ENCODE measurements at places on chromosomes 3 and 15. TPM values are rescaled to one million over a fixed set of nuclear protein-coding genes. Genes with fewer than 3 reads are reported as not detected.

- H3K36me3 ChIP-seq = no peaks in the 10 kb centered on the region
- H3K27ac ChIP-seq = no peak overlapping the region
- no peak overlapping the region for H3K4me3 ChIP-seq
- no peaks in the 10 kb centered on the region for H3K4me1 ChIP-seq
Measured at GRCh38 chr3:69867941-69868505, 128.8 kb downstream of the MITF start.

- DNase-seq = no peak
- no peak overlapping the region for H3K27ac ChIP-seq
- H3K27me3 ChIP-seq = no peaks in the 10 kb centered on the region
- H3K36me3 ChIP-seq = no peaks in the 10 kb centered on the region
- H3K4me1 ChIP-seq = no peaks in the 10 kb centered on the region
- no peak overlapping the region for H3K4me3 ChIP-seq
Measured at GRCh38 chr3:160171813-160172212, 53.4 kb upstream of the C3orf80 start.

SPG21 gene
- 43.7 TPM for polyA plus RNA-seq

DNA sequence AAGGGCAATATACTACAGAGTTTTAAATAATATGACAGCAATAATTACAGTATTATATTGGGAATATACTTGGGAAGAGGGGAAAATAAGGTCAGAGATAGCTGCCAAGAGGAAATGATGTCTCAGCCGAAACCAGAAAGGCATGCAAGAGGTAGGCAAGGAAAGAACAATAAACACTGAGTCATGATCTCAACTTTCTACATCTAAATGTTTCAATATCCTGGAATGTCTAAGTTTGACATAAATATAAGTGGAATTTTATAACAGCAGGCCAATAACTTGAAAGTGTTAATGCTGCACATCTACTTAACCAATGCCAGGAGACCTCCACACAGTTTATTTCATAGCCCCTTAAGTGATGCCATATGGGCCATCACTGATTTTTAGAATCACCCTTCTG is 99.8 kb upstream of the CPNE4 start:
- H3K27ac ChIP-seq = no peak overlapping the region
- no peaks in the 10 kb centered on the region for H3K36me3 ChIP-seq

- no peaks in the 10 kb centered on the region for H3K36me3 ChIP-seq
- H3K27ac ChIP-seq = no peak overlapping the region
- no peaks in the 10 kb centered on the region for H3K27me3 ChIP-seq
- peaks cover 8% of the 10 kb centered on the region for H3K4me1 ChIP-seq
Measured at GRCh38 chr3:23103764-23104163, 99.4 kb upstream of the UBE2E2 start.

DNA sequence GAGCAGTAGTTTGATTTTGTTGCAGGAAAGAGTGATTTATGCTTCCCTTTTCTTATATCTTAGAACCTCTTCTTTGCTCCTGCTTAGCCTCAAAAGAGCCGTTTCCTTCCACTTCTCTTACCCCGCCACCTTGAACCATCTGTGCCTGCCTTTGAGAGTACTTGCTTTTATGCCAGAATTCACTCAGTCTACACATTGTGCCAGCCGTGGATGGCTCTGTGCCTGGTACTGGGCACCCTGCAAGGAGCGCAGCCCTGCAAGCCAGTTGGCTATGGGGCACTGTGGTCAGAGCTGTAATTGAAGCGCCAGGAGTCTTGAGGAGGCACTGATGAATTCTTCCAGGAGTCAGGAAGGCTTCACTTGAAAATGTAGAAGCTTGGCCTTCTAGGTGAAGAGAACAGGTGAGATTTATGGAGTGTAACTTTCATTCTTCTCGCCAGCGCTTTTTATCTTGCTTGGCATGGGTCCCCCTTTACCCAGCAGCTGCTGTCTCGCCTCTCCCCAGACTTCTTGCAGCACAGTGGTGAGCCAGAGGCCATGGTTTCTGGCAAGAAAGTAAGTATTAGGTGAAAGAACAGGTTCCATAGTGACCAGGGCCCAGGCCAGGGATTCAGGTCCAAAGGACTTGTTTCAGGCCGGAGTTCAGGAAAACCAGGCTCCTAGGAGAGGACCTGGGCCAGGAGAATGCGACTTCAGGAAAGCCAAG is 4.9 kb downstream of the TMED3 start:
- H3K27ac ChIP-seq = no peak overlapping the region
- H3K4me1 ChIP-seq = peaks cover 10% of the 10 kb centered on the region
- no peak overlapping the region for H3K4me3 ChIP-seq
- no peaks in the 10 kb centered on the region for H3K27me3 ChIP-seq
- no peak for DNase-seq

GRCh38 chr15:68372291-68372811 is 59.6 kb downstream of the ITGA11 start:
- peaks cover 6% of the 10 kb centered on the region for H3K27me3 ChIP-seq
- DNase-seq = no peak
- H3K36me3 ChIP-seq = no peaks in the 10 kb centered on the region
- no peak overlapping the region for H3K4me3 ChIP-seq
- H3K27ac ChIP-seq = no peak overlapping the region
- no peaks in the 10 kb centered on the region for H3K4me1 ChIP-seq

DNA sequence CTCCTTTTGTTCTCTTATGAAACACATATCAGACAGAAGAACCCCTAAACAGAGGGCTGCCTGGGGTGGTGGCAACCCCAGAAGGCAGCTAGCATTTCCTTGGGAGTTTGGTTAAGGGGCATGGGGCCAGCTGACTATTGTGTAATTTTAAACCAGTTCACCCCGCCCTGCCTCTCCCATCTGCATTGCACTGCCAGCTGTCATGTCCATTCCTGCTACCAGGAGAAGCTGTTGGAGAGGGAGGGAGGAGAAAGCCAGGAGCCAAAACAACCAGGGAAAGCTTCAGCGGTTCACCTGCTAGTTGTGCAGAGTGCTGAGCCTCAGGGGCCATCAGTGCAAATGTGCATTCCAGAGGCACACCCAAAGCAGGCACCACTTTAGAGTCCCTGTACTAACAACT is 47.6 kb upstream of the ATP1B3 start:
- no peak overlapping the region for H3K4me3 ChIP-seq
- H3K27ac ChIP-seq = no peak overlapping the region
- DNase-seq = no peak
- no peaks in the 10 kb centered on the region for H3K4me1 ChIP-seq
- H3K36me3 ChIP-seq = no peaks in the 10 kb centered on the region

TRIM42 gene
- polyA plus RNA-seq = not detected

GRCh38 chr15:81829918-81830317 is 215.9 kb downstream of the MEX3B start:
- no peak overlapping the region for H3K27ac ChIP-seq
- no peaks in the 10 kb centered on the region for H3K36me3 ChIP-seq

NR1D2 gene
- 9.9 TPM for polyA plus RNA-seq

GRCh38 chr15:50181969-50182218 is at the start of gene SLC27A2:
Gene SLC27A2 (plus strand): TSS chr15:50182196. CDS start chr15:50182428, 232 bp downstream.
- peak within 1 kb of the TSS; percentile 49 for H3K4me3 ChIP-seq
- no peak for DNase-seq
- no peaks in the 10 kb centered on the region for H3K36me3 ChIP-seq
- peaks cover 7% of the 10 kb centered on the region for H3K4me1 ChIP-seq

GOLGA6L7 gene
- polyA plus RNA-seq = not detected

TMEM45A gene
- polyA plus RNA-seq = 0.04 TPM

GNAT1 gene
- polyA plus RNA-seq = not detected

- no peaks in the 10 kb centered on the region for H3K27me3 ChIP-seq
- no peak overlapping the region for H3K27ac ChIP-seq
- DNase-seq = no peak
- H3K4me3 ChIP-seq = no peak overlapping the region
- no peaks in the 10 kb centered on the region for H3K4me1 ChIP-seq
Measured at GRCh38 chr3:127288921-127289705, 1.3 kb upstream of the PRR20G start.

DNA sequence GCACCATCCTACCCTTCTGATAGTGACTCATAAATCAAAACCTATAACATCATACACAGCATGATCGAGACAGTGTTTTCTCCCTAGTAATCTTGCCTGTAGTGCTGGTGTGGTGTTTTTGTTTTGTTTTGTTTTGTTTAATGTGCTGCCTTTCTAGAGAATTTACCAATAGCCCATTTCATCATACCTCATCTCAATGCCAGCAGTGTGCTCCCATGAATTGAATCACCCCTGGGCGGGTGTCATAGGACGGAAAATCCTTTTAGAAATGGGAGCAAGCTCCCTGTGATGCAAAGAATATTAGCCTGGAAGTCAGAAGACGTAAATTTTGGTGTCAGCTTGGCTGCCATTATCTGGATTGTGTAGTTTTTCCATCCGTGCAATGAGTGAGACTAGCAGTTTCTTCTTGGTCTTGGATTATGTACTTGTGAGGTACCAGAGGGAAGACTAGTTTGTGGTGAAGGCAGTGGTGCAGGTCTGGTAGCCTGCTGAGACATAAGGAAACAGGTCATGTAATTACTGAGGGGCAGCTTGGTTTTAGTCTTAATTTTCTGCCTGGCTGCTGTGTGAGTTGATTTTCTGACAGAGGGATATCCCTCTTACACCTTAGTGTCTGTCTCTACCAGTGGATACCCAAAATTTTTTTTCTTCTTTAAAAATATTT is 29.9 kb downstream of the IGSF10 start:
- no peak overlapping the region for H3K4me3 ChIP-seq
- no peak overlapping the region for H3K27ac ChIP-seq

TMEM42 gene
- 28.7 TPM for polyA plus RNA-seq

PLCL2 gene
- 21.7 TPM for polyA plus RNA-seq

COL8A1 gene
- not detected for polyA plus RNA-seq

- DNase-seq = no peak
- no peaks in the 10 kb centered on the region for H3K4me1 ChIP-seq
- no peaks in the 10 kb centered on the region for H3K36me3 ChIP-seq
- H3K27me3 ChIP-seq = no peaks in the 10 kb centered on the region
- no peak overlapping the region for H3K27ac ChIP-seq
Measured at GRCh38 chr3:105144837-105145236, 221.9 kb upstream of the ALCAM start.

HTR3E gene
- not detected for polyA plus RNA-seq

- H3K4me1 ChIP-seq = no peaks in the 10 kb centered on the region
- DNase-seq = no peak
- H3K36me3 ChIP-seq = no peaks in the 10 kb centered on the region
Measured at GRCh38 chr3:29335438-29335837, 54.6 kb downstream of the RBMS3 start.

DNA sequence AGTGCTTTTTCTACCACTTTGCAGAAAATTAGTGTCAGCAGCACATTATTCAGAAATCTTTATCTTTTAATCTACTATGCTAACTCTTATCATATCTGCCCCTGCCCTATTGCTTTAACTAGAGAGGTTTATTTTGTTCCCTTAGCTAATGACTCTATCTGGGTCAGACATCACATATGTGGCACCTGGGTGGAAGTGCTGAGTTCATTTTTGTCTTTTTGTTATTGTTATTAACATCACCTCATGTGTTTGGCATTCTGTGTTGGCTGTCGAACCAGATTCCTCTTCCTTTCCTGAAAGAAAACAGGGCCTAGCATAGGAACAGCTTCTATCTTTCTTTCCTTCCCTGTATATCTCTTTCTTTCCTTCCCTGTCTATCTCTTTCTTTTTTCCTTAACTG is 100.7 kb downstream of the RBMS3 start:
- H3K4me3 ChIP-seq = no peak overlapping the region
- no peak overlapping the region for H3K27ac ChIP-seq
- H3K4me1 ChIP-seq = no peaks in the 10 kb centered on the region
- DNase-seq = no peak
- H3K27me3 ChIP-seq = no peaks in the 10 kb centered on the region

TRANK1 gene
- polyA plus RNA-seq = 20.8 TPM

GRCh38 chr3:112334691-112335433 is 1.9 kb downstream of the CD200 start:
- H3K4me1 ChIP-seq = peaks cover 43% of the 10 kb centered on the region
- H3K27ac ChIP-seq = peak overlapping the region; percentile 83
- no peak for DNase-seq

DNA sequence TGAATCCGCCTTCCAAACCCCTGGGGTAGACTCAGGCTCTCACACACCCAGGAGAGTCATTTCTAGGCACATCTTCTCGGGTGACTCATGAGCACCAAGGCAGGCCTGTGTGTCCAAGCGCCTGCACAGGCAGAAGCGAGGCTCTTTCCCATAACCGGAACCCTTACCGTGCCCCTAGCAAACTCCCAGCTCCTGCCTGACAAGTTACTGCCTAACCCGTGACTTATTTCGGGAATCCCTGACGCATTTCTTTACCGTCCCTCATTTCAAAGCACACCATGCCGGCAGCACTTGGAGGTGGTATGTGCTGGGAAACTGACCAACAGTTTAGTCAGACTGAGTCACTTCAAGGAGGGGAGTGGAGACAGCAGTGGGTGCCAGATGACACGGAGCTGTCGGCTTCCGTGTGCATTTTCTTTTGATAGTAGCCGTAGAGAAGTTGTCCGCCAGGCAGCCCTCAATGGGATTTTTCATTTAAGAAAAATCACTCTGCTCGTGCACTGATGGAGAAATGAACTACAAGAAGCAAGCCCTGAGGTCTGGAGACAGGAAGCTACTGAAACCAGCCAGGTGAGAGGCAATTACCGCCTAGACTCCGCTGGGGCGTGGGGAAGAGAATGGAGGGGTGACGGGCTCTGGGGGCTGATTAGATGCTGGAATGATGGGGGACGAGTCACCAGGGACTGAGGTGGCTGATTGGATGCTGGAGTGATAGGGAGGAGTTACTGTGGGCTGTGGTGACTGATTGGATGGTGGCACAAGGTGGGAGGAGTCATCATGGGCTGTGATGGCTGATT is 17.3 kb upstream of the HRH1 start:
- no peaks in the 10 kb centered on the region for H3K36me3 ChIP-seq
- peaks cover 23% of the 10 kb centered on the region for H3K4me1 ChIP-seq
- H3K27me3 ChIP-seq = no peaks in the 10 kb centered on the region
- H3K27ac ChIP-seq = no peak overlapping the region
- H3K4me3 ChIP-seq = no peak overlapping the region

- no peaks in the 10 kb centered on the region for H3K36me3 ChIP-seq
- no peak overlapping the region for H3K4me3 ChIP-seq
- no peak overlapping the region for H3K27ac ChIP-seq
- DNase-seq = no peak
Measured at GRCh38 chr3:117054556-117054955, 345.0 kb downstream of the TUSC7 start.

FGD5 gene
- polyA plus RNA-seq = not detected

DNA sequence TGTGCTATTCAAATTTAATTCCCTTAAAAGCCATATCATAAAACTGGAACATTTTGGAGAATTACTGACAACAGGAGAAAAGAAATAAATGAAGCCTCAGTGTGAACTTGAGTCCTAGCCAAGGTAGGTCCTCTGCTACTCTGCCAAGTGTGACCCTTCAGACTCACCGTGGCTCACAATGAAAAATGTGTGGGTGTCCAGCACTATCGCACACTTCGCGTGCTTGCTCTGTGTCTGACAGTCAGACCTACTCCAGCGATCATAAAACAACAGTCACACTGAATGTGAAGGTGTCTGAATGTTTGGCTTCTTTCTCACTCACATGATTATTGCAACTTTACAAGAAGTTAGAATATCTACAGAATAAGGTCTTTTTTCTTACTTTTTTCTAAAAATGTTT is 65.8 kb upstream of the TRA2B start:
- H3K4me3 ChIP-seq = no peak overlapping the region
- H3K4me1 ChIP-seq = no peaks in the 10 kb centered on the region

TMEM207 gene
- polyA plus RNA-seq = not detected

GRCh38 chr3:108669208-108669607 is 79.7 kb downstream of the DZIP3 start:
- peaks cover 18% of the 10 kb centered on the region for H3K4me1 ChIP-seq
- H3K27ac ChIP-seq = peak overlapping the region; percentile 31
- H3K4me3 ChIP-seq = no peak overlapping the region
- DNase-seq = peak; percentile 65

SPSB4 gene
- not detected for polyA plus RNA-seq

LYZL4 gene
- polyA plus RNA-seq = not detected

GRCh38 chr3:112089956-112090886 is 4.0 kb downstream of the C3orf52 start:
- no peak overlapping the region for H3K27ac ChIP-seq
- H3K27me3 ChIP-seq = peaks cover 28% of the 10 kb centered on the region
- no peaks in the 10 kb centered on the region for H3K36me3 ChIP-seq
- DNase-seq = no peak

All from B cell (primary cell).